NCI-H1092 treated with DMSO at 0.1 percent for 48 hours (cell line): ENCODE measurements at places on chromosomes 1 and 21.
A peak's percentile ranks its signal among the peaks of the same experiment; 100 is the strongest.

DNA sequence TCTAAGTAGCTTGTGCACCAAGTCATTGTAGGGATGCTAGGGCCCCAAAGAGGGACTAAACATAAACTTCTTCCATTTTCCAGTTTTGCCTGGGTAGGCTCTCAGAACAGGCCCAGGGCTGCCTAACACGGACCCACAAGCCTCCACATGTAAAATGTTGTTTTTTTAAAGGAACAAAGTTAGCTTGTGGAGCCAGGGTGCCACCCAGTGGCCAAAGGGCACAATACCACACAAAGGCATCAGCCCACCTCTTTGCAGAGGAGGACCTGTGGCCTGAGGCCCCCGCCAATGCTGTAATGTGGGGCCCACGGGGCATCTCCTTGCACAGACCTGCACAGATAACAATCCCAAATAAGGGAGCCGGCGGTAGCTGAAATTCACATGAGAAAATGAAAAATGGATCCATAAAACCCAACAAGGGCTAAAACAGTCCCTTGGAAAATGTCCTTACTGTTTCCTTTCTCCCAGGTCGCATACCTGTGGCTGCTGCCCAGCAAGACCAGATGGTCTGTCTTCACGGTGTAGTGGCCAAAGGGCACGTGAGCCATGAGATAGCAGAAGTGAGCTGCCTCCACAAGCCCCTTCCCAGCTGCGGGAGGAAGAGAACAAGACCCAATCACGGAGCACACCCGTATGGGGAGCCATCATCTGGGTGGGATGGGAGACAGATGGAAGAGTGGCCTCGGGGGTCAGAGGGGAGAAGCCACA is 23.8 kb downstream of the SEC16B start:
- peak; percentile 56 for DNase-seq

GRCh38 chr21:31356440-31356839 is 12.4 kb upstream of the TIAM1 start:
- no peak for DNase-seq

- no peak for DNase-seq
Observed at GRCh38 chr1:76158126-76158525, 83.6 kb downstream of the ST6GALNAC3 start.

- no peak for DNase-seq
Observed at GRCh38 chr21:42476388-42477331, 19.4 kb downstream of the RSPH1 start.

DNA sequence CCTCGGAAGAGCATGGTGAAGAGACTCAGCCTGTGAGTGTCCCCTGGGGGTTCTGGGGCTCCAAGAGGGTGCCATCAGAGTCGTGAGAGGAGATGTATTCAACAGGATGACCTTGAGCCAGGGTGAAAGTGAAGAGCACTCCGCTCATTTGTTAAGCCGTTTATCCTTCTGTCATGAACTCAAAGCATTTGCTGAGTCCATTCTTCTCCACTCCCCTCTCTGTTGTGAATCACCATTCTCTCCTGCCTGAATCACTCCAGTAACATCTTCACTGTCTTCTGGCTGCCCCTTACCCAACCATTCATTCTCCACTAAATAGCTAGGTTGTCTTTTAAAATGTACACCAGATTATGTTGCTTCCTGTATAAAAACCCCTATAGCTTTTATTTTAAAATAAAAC is 102.2 kb downstream of the RGL1 start:
- DNase-seq: no peak

DNA sequence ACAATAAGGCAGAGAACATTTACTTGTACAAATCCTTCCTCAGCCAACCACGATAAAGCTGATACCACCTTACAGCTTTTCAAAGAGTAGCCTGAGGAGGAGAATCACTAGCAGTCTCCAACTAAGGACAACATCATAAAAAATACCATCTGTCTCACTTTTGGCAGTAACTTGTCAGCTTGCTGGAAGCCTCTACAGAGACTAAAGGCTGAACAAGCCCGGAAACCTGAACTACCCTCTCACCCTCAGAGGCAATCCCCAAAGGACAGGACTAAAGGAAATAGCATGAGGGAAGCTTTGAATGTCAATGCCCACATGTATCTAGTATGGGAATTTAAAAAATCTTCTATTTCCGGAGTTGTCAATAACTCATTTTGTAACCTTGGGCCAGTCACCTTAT is 10.6 kb downstream of the SRSF4 start:
- DNase-seq: no peak

DNA sequence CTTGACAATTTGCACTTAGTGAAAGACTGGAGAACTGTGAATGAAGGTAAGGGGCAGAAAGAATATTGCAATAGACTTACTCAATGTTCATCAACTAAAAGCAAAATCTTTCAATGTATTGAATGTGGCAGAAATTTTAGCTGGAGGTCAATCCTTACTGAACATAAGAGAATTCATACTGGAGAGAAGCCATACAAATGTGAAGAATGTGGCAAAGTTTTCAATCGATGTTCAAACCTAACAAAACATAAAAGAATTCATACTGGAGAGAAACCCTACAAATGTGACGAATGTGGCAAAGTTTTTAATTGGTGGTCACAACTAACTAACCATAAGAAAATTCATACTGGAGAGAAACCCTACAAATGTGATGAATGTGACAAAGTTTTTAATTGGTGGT is 80.7 kb downstream of the JMJD4 start:
- DNase-seq: no peak

GRCh38 chr1:219038398-219038797 is 135.3 kb upstream of the LYPLAL1 start:
- no peak for DNase-seq

GRCh38 chr1:160344241-160344640 is 1.1 kb downstream of the NCSTN start:
- DNase-seq: no peak

GRCh38 chr1:5466487-5466886 is 525.7 kb downstream of the NPHP4 start:
- DNase-seq: no peak

DNA sequence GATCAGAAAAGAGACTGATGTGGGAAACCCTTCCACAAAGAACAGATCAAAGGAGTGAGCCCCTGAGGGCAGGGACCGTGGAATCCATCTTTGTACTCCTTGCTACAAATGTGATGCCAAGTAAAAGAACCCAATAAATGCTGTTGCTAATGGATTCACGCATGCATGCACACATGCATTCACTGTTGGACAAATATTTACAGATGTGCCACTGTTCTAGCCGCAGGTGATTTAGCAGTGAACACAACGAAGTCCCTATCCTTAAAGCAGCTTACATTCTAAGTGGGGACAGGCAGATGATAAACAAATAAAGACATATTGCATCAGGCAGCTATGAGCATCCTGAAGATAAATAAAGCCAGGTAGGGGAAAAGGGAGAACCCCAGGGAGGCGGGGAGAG is 67.8 kb downstream of the ITPKB start:
- peak; percentile 57 for DNase-seq

DNA sequence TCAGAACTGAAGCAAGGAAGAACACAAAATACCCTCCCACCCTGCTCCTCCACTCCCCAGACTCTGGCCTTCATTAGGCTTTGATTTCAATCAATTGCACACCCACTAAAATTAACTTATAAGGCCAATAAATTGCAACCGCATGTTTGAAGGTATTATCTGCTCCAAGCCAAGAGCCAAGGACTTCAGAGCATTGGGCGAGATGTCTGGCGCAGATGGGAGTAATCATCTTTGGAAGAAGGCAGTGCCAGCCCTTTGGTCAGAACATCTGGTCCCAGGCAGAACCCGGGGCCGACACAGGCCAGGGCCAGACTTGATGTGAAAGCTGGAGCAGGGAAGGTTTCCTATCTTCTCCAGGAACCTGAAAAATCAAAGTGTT is 60.0 kb downstream of the SLC66A1 start:
- DNase-seq: no peak

- peak; percentile 4 for DNase-seq
Observed at GRCh38 chr1:225607355-225607754, 45.6 kb downstream of the ENAH start.

GRCh38 chr1:210883821-210884220 is 250.1 kb downstream of the KCNH1 start:
- no peak for DNase-seq

- DNase-seq: no peak
Observed at GRCh38 chr1:20349561-20349960, 58.9 kb downstream of the VWA5B1 start.

- no peak for DNase-seq
Observed at GRCh38 chr1:9181990-9182783, 52.4 kb upstream of the H6PD start.

DNA sequence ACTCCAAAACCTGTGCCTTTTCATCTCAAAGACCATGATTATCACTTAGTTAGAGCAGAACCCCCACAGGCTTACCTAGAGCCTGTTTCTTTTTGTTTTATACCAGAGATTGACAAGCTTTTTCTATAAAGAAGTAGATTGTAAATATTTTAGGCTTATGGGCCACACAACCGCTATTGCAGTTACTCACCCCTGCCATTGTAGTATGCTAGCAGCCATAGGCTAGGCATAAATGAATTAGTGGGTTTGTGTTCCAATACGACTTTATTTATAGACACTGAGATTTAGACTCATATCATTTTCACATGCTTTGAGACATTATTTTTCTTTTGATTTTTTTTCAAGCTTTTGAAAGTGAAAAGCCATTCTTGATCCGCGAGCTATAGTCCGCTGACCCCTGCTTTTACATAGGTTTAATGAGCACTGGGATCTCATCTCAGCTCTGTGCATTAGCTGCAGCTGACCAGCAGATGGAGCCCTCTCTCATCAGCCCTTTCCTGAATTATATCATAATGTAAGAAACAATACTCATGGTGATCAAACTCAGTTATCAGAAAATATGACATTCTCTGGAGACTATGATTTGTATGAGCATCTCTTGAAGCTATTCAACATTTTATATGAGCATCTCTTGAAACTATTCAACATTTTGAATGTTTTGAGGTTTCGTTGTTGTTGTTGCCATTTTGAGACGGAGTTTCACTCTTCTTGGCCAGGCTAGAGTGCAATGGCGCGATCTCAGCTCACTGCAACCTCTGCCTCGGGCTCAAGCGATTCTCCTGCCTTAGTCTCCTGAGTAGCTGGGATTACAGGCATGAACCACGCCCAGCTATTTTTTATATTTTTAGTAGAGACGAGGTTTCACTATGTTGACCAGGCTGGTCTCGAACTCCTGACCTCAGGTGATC is 111.9 kb upstream of the L1TD1 start:
- DNase-seq: peak; percentile 7

GRCh38 chr21:44862869-44863685 is 10.4 kb downstream of the PTTG1IP start:
- no peak for DNase-seq
